ENCODE measurements at places on chromosomes 7 and 10.

DNA sequence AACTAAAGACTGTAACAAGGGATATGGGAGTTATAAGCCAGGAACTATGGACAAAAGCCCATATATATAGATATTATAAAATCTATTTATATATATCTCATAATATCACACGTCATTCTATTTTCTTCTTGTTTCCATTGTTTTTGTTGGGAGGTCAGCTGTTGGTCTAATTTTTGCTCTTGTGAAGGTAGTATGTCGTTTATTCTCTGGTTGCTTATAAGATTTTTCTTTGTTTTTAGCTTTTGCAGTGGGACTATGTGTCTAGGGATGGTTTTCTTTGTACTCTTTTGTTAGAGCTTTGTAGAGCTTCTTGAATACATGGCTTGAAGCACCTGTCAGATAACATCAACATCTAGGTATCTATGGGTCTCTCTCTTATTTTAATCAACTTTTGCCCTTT, 14.0 kb downstream of the ARL4A start:
- no peak for DNase-seq

DNA sequence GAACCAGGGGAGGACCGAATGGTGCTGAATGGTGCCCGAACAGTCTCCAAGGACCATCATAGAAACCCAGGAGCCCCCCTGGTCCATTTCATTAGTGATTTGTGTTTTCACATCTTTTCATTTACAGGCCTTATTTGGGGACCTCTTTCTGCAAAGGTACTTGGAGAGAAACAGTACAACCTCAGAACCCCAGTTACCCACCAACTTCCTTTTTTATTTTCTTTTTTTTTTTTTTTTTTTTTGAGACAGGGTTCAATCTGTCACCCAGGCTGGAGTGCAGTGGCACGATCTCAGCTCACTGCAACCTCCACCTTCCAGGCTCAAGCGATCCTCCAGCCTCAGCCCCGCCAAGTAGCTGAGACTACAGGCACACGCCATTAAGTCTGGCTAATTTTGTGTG, 13.0 kb upstream of the ELN start:
- DNase-seq: no peak

DNA sequence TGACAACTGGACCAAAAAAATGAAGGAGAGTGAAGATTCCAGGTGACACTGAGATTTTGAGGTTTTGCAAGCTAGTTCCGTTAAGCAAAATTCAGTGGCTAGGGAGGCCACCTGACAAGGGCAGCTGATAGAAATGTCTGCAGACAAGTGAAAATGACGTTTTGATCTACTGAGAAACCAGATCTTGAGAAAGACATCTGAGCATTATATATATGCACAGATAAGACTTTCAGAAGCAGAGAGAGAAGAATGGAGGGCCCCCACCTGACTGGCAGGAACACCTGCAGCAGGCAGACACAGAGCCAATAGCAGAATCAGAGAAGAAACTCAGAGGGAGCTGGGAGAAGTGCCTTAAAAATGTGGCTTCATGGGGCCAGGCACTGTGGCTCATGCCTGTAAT, 76.1 kb upstream of the LRGUK start:
- no peak for DNase-seq

DNA sequence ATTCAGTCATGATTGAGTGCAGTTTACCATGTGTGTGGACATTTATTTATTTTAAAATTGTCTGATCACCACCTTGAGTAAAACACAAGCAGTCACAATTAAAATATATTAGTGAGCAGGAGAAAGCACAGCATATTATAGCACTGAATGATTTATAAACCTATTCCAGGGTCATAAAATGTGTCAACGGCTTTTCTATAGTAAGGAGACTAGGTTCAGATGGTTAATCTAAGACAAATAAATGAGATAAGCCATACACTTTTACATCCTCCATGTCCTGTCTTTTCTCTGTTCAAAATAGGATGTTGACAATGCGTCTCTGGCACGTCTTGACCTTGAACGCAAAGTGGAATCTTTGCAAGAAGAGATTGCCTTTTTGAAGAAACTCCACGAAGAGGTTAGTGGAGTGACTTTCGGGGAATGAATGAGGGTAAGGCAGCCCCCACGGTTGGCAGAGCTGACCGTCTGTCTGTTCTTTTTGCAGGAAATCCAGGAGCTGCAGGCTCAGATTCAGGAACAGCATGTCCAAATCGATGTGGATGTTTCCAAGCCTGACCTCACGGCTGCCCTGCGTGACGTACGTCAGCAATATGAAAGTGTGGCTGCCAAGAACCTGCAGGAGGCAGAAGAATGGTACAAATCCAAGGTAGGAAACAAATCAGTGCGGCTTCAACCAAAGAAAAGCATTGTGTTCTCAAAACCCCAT, 5.4 kb downstream of the VIM start:
- DNase-seq: no peak

DNA sequence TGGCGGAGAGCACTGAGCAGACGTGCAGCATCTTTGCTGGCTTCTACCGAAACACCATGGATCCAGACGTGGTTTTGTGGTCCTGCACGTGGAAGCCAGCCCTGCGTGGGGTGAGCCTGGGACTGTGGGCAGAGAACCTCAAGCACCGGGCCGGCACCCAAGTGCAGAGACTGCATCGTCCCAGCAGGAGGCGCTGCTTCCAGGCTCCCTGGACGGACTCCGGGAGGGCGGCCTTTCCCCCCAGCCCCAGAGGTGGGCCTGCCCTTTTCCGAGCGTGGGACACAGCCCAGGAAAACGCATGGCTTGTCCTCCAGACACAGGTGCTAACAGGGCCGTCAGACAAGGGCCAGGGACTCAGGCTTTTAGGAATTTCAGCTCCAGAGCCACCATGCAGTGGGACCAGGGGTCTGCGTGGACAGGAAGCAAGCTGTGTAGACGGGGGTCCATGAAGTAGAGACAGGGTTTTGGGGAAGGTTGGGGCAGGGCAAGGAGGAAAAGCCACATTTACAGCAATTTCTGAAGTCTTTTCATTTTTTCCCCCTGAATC, 303.9 kb downstream of the WDR37 start:
- no peak for DNase-seq

- no peak for DNase-seq
These were observed 43.8 kb downstream of the ETV1 start for GRCh38 chr7:13945670-13946069.

DNA sequence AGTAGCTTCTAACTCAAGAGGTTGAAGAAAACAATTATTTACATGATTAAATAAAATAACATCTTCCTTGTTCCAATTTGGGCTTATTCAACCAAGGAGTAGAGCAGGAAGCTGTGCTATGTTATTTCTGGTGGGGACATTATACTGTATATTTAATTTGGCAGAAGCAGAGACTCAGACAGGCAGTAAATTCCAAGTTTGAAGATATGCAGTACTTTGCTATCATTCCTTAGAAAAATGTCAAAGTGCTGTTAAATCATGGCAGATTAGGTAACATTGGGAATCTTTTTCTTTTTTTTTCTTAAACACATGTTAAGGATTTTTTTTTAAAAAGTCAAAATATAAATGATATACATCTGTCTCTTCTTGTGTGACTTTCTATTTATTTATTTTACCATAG, 190.1 kb downstream of the SUGCT start:
- DNase-seq: no peak

- no peak for DNase-seq
These were observed 1158.4 kb upstream of the AUTS2 start for GRCh38 chr7:68439897-68440296.

DNA sequence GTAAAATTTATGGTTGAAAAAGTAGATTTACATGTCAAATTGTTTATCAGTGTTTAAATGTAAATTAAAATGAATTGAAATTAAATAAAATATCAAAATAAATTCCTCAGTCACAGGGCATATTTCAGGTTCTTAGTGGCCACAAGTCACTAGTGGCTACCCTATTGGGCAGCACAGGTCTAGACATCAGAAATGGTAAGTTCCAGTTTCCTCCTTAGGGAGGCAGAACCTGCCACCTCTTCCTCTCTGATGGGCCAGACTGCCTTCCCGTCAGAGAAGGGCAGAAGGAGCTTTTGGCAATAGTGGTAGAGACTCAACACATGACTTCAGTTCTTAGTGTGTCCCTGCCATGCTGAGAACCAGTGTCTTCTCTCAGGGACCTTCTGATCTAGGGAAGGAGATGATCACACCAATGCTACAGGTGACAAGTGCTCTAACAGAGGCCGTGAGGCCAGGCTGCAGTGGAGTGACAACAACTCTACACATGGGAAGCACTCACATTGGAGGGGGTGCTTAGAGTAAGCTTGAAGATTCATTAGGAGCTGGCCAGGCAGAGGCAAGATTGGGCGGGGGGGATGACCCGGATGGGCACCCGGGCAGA, 14.4 kb upstream of the PCBD1 start:
- DNase-seq: no peak

GRCh38 chr7:101096331-101096956, 11.2 kb downstream of the TRIM56 start:
- no peak for DNase-seq

DNA sequence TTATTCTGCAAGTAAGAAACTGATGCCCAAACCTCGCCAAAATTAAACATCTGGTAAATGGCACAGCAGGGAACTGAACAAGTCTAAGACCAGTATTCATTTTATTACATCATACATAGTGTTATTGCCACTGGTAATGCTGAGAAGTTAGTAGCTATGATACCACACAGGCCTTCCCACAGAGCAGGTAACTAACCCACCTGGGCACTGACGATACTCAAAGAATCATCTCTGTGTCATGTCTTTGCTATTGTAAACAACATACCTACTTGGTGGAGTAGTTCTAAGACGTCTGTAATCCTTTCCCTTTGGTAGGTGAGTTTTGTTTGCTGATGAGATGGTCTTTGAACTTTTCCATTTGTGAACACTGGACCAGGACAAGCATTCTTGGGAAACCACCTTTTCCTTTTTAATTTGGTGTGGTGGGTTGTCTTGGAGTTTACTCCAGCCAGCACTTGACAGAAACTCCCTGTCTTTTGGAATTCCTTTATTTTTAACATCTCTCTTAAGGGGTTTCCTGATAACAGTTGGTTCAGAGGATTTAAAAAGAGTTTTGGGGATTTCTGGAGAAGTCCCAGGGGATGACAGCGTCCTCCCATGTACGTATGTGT, 40.9 kb downstream of the PDSS1 start:
- no peak for DNase-seq

DNA sequence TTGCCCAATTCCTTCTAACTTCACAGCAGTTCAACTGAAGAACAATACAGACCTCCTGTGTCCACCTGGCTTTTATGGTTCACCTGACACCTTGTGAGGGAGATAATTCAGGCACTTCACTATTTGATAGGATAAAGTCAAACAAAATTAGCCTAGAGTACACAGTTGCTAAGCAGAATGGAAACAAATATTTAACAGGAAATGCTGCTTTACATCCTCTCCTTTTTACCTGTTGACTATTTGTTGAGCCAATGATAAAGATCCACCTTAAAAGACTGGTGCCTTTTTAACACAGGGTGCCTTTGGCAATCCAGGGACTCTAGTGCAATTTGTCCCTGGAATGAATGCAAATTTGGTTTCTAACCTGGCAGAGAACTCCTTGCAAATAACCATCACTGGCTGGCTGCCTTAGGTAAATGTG, 39.8 kb downstream of the ITPRID1 start:
- no peak for DNase-seq

Data from activated naive CD8-positive, alpha-beta T cell treated with anti-CD3 and anti-CD28 coated beads for 36 hours (primary cell).